ENCODE measurements at places on chromosomes 7 and 10.

- no peak for DNase-seq
These were observed 245.5 kb upstream of the STEAP1 start for GRCh38 chr7:89908736-89909135.

DNA sequence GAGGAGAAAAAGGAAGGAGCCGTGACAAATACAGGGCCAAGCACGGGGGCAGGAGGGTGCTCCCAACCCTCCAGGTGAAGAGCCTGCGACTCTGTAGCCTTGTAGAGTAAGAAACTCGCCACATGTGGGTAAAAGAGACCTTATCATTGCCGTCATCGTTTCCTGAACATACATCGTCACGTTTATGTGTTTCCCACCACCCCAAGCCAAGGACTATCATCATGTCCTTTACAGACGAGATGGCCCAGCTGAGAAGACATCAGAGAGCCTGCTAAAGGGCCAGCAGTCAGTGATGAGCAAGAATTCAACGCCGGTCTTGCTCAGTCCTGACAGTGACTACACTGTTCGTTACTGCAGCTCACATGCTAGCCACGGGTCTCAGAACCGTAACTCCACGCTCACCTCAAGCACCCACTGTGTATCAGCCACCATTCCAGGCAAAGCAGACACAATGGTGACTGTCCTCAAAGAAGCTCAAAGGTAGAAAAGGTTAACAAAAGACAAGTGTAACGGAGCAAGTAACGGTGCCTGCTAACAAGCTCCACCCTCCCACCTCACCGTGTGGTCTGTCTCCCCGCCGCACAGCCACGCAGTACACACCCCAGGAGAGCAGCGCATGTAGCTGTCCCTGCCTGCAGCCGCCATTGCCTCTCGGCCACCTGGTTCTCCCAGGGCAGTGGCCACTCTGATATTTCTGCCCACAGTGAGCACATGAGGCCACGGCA is 147.8 kb downstream of the MAD1L1 start:
- no peak for DNase-seq

GRCh38 chr7:107628461-107629064 is 32.1 kb upstream of the SLC26A4 start:
- no peak for DNase-seq

DNA sequence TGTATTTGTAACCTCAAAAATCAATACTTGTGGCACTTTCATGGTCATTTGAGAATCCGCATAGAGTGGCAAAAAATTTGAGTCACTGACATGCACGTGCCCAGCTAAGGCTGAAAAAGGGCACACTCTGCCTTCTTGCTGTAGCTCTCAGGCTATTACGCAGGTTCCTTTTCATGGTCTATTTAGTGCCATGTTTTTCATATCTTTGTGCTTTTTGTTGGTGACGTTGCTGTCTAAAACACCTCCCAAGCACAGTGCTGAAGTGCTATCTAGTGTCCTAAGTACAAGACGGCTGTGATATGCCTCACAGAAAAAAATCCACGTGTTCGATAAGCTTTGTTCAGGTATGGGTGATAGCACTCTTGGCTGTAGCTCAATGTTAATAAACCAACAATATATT is 50.9 kb downstream of the CREB3L2 start:
- DNase-seq = no peak

DNA sequence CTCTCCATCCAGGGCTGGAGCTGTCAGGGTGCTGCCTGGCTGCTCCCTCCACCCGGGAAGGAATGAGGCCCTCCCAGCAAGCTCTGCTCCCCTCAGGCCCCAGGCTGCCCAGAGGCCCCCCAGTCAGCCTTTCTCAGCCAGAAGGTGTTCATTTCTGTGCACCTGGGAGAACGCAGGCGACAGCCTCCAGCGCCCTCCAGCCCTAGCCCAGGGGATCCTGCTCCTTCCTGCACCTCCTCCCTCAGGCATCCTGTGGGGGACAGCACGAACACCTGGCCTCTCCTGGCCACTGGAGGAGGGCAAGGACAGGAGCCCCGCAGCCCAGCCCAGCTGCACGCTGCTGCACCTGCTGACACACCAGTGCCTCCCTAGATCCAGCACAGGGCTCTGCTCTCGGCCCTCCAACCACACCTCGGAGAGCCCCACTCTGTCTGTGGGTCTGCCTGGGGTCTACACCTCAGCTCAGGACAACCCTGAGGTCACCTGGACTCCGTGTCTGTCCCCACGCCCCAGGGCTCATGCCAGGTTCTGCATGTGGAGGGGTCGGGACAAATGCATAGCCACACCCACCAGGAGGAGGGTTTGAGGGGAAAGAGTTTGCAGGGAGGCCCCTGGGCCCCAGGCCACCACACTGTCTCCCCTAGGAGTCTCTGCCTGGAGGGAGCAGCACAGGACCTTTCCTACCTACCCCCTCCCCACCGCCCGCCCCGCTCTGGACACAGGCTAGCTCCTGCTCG is 7.4 kb upstream of the PWWP2B start:
- no peak for DNase-seq

DNA sequence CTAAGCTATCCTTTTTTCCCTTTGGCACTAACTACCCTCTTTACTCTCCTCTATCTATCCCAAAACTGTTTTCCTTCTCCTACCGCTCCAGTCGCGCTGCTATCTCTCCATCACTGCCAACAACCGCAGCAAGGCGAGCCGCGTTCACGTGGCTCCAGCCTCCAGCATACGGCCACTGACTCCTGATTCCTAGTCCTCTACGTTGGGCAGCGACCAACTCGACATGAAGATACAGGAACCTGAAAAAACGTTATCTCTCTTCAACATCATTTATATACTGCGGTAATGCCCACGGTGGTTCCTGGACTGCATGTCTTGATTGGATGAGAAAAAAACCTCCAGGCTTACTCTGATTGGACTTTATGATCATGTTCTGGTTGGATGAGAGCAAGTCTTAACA is 129.5 kb downstream of the ZNF716 start:
- DNase-seq = no peak

All from AG04449 (cell line).